Chondrocyte (in vitro differentiated cells): ENCODE measurements at places on chromosomes 7 and 10.
A peak's percentile ranks its signal among the peaks of the same experiment; 100 is the strongest.

DNA sequence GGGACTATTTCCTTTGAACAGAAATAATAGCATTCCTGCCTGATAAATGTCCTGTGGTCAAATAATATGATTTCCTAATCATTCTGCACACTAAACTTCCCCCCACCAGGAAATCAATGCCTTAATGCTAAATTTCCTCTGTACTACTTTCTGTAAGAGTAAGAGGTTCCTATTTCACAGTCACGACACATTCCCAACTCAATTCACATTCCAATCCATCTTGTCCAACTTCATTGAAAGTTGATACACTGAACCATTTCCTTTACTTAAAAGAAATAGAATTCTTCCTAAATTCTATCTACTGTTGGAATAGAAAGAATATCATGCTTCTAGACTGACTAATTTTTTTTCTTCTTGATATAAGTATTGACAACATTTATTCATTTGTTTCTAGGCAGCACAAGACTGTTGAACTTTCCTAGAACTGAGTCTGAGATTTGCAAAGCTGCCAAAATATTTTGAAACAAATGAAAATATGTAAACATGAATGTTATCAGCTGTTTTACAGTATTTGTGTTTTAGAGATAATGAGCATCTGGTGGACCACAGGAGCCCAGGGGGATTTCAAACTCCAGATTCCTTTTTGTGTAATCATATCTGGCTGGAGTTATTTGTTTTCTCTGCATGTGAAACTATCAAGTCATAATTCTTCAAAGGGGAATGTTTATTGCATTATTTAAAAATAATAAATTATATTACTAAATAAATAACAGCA is 121.5 kb downstream of the TPST1 start:
- DNase-seq, result no peak

GRCh38 chr7:38409531-38409930 is 136.1 kb upstream of the TARP start:
- no peak for DNase-seq

DNA sequence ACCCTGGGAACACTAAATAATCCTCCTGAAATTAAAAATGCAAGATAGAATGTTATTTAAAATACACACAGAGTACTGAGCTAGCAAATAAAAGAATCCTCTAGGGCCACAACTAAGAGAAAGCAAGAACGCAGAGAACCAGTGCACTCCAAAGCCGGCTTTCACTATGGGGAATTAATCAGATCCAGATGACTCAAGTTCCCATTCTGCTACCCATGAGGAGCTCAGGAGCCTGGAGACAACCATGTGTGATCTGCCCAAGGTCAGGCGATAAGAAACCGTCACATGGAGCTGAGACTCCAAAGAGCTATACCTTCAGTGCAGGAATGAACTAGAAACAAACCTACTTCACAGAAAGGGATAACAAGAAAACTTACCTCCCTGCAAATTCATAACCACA is 19.5 kb upstream of the CYREN start:
- DNase-seq, result no peak

DNA sequence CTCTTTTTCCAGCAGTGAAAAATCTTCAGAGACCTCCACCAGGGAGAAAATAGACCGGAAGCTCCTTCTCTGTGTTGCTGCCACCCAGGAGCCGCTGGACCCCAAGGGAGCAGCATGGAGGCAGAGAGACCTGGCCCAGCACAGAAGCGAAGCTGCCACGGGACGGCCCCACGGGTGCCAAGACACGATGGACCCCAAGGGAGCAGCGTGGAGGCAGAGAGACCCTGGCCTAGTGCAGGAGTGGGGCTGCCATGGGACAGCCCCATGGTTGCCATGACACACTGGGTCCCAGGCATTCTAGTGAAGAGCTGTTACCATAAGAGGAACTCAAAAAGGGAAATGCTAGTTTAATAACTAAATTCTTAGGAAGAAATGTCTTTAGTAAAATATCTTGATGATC is 186.3 kb downstream of the PTPRN2 start:
- DNase-seq, result peak; percentile 87

DNA sequence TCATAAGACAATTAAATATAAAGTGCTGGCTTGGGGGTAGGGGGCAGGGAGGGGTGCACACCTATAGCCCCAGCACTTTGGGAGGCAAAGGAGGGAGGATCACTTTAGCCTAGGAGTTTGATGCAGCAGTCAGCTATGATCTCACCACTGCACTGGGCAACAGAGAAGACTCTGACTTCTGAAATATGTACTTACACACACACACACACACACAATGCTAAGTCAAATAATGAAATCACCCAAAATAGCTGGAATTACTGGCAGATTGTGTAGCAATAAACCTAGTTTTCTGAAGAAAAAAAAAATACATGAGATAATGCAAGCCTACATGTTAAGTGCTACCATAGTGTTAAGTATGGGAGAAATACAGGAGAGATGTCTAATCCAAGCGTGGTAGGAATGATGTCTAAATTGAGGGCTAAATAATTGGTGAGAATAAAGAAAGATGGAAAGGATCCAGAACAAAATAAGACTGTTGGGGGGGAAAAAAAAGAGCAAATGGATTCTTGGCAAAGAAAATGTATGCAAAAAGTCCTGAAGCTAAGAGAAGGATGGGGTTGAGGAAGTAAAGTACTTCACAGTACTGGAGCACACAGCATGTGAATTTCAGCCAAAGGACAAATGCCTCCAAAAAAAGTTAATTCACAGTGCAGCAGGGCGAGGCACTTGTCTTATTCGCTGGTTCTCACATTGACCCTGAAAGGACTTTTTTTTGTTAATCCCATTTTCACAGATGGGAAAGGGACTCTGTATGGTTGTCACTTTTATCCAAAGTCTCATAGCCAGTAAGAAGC is 73.9 kb downstream of the IGF2BP3 start:
- DNase-seq, result no peak

DNA sequence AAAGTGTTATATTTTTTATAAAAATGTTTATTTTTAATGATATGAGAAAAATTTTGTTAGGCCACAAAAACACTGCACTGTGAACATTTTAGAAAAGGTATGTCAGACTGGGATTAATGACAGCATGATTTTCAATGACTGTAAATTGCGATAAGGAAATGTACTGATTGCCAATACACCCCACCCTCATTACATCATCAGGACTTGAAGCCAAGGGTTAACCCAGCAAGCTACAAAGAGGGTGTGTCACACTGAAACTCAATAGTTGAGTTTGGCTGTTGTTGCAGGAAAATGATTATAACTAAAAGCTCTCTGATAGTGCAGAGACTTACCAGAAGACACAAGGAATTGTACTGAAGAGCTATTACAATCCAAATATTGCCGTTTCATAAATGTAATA is 64.8 kb upstream of the CAPZA2 start:
- no peak for DNase-seq

- no peak for DNase-seq
Observed at GRCh38 chr10:22317076-22317370, 835 bp downstream of the COMMD3 start.

DNA sequence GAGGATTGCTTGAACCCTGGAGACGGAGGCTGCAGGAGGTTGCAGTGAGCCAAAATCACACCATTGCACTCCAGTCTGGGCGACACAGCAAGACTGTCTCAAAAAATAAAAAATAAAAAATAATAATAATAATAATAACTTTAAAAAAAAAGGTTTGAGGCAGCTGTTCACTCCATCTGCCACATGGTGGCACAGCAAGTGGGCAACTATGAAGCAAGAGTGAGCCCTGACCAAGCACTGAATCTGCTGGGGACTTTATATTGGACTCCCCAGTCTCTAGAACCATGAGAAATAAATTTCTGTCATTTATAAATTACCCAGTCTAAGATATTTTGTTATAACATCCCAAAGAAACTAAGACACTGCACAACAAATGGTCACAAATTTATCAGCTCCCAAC is 14.6 kb upstream of the BRI3 start:
- no peak for DNase-seq

GRCh38 chr7:151017953-151018420 is 6.3 kb downstream of the ATG9B start:
- no peak for DNase-seq

DNA sequence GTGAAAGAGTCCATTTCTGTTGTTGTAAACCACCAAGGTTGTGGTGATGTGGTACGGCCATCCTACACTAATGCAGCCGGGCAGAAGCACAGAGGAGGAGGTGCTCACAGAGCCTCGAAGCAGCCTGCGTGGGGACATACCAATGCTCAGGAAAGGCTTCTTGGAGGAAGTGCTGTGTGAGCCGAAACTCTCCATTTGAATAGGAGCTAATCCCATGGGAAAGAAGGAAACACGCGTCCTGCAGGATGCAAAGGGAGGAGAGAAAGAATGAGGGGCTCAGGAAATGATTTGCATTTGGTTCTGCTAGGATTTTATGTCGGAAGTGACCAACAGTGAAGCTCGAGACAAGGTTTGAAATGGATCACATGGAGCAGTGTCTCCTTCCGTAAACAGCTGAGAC is 477.9 kb upstream of the ANKRD30A start:
- DNase-seq, result no peak
